ENCODE measurements at places on chromosomes 5 and 9.

- no peak for DNase-seq
Measured at GRCh38 chr9:89466451-89467277, 31.2 kb downstream of the SEMA4D start.

- no peak for DNase-seq
Measured at GRCh38 chr9:9846557-9846956, 766.2 kb downstream of the PTPRD start.

DNA sequence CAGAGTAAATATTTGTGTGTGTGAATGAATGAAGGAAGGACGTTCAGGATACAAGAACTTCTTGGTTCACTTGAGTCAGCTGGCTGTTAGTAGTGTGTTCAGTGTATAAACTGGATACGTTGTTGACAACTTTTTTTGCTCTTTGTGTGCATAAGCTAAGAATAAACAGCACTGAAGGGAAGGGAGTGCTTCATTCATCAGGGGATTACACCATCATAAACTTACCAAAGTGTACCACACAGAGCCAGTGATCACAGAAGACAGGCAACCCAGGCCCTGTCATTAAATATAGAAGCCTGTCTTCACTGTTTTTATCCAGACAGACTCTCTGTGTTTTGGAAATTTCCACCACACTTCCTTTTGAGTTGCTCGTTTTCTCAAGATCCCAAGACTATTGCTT lies 55.5 kb upstream of the MEF2C start:
- no peak for DNase-seq

- DNase-seq = no peak
Measured at GRCh38 chr5:112787896-112788295, 50.2 kb downstream of the APC start.

GRCh38 chr5:144774197-144774596 lies 603.5 kb downstream of the KCTD16 start:
- no peak for DNase-seq

DNA sequence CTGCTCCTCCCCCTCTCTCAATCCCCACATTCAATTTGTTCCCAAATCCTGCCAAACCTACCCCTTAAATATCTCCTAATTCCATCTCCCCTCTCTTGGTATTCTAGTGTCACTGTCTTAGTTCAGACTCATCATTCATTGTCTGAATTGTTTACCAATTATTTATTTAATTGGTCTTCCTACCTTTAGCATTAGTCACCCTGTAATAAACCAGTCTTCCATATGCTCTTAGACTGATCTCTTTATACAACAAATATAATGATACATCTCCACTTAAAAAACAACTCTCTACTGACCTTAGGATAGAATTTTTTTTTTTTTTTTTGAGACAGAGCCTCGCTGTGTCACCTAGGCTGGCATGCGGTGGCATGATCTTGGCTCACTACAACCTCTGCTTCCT lies 51.4 kb downstream of the RFK start:
- DNase-seq = no peak

DNA sequence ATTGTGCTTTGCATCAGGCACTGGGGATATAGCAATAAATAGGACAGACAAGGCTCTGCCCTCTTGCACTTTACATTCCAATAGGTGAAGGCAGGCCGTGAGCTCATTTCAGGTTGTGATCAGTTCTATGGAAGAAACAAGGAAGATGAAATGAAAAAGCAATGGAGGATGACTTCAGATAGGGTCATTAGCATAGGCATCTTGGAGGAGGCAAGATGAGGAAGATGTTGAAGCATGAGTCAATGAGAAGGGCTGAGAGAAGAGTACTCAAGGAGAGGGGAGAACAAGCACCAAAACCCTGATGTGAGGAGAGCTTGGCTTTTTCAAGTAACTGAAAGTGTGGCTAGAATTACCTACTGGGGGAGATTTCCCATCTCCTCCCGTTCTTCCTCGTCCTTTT lies 5.0 kb upstream of the SPARC start:
- no peak for DNase-seq

DNA sequence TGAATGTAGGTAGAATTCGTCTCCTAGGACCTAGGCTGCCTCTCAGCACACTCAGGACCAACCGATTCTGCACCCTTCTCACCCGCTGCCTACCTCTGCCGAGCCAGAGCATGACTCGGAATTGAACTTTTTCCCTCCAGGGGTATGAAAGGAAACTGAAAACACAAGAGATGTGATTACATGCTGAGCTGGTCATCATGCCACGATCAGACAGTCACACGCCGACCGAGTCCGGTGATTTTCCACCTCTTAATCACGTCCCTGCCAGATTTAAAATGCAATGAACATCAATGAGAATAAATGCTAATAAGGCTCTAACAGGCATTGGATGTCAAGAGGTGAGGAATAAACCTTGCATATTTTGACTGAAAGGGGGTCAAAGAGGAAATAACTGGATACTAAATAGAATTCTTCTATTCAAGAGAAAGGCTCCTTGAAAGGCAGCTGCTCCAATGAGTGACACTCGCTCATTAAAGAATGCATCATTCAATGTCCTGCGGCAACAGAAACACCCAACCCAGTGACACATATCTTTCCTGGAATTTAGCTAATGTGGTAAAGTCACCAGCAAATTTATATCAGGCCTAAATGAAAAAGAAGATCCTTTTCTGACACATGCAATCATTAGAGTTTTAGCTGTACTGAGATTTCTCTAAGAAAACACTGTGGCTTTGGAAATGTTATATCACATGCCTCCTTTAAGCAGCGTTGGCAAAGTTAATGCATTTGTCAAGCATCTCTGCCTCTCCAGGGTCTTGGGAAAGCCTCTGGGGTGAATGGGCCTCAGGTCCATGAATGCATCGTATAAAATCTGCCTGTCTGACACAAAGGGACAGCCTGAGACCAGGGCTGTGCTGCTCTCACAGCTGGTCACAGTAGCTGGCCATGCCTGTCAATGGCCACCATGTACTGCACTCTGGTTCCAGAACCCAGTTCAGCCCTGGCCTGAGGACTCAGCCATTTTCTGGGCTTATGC lies 128.7 kb downstream of the SPOCK1 start:
- no peak for DNase-seq

- DNase-seq = no peak
Measured at GRCh38 chr5:106843812-106844416, 826.8 kb downstream of the EFNA5 start.

GRCh38 chr5:66945389-66946349 lies 250.9 kb downstream of the CD180 start:
- DNase-seq = no peak

GRCh38 chr5:7873216-7873615 lies 4.3 kb downstream of the MTRR start:
- DNase-seq = peak; percentile 84

DNA sequence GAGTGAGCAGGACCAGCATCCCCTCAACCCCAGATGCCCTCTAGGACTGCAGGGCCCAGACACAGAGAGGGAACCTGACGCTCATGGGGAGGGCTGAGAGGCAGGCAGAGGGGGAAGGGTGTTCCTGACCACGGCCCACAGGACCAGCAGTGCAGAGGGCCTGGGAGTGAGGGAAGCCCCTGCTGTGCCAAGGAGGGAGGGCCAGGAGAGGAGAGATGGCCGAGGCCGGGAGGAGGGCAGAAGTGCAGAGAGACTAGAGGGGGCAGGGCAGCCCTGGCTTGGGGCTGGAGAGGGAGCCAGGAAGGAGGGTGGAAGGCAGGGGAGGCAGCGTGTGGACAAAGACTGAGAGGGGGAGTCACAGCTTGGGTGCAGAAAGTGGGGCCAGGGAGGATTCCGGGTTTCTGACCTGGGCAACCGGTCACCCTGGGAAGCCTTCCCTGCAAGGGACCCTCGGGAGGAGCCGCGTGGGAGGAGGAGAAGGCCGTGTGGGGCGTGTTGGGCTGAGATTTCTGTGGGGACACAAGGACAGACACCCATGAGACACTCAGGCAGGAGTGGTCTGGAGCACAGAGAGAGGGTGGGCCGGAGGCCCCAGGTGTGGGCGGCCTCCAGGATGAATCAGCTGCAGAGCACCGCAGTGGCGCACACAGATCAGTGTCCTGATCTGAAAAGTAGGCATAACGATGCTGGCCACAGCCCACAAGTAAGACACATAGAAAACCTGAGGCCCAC lies 117.5 kb downstream of the ADAMTS2 start:
- no peak for DNase-seq

DNA sequence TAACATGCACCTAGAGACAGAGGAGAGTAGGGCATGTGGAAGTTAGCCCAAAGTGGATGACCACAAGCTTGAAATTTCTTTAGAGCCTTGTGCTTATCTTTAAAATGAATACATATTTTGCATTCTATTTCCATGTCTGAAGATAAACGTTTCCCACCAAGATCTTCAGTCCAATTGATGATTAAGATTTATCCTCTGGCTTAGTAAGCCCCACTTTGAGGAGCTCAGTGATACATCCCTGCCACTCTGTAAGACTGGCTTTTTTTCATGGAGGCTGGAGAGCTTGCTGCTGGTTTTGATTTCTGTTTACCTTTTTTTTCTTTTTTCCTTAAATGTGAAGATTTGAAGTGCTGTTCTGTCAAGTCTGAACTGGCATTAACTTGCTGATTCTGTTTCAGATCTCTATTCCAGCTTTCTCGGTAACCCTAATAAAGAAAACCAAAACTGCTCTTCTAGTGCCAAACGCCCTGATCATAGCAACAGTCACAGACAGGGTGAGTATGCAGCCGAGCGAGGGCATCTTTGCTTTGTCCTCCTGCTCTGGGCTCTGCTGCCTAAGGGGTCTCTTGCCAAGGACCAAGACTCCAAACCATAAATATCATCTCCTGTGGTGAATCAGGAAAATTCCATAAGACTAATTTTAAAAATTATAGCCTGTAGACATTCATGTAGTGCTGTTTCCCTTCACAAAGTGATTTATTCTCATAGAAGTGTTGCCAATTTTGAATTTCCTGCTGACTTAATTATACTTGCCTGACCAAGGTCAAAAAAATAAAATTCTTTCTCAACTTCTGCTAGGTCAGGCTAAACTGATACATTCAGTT lies 54.3 kb downstream of the GRAMD2B start:
- no peak for DNase-seq

GRCh38 chr9:3740690-3741419 lies 215.1 kb upstream of the RFX3 start:
- DNase-seq = no peak

GRCh38 chr9:123679330-123679987 lies 250.5 kb downstream of the DENND1A start:
- no peak for DNase-seq

DNA sequence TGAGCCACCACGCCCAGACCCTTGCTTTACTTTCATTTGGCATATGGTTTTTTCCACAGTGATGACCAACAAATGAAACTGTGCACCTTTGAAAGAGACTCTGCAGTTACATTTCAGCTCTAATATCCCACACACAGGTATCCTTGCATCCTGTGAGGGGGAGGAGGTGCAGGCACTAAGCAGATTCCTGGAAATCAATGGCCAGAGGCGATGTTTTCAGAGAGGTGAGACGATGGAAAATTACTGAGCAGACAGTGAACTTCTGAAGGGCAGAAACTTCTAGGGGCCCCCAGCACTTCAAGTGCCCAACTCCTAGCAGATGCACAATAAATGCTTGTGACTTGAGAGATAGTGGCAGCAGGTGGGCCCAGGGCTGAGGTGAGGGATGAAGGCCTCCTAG lies 29.8 kb upstream of the GNE start:
- no peak for DNase-seq

GRCh38 chr5:124263680-124264491 lies 482.6 kb downstream of the ZNF608 start:
- no peak for DNase-seq

GRCh38 chr5:148209151-148209770 lies 6.4 kb downstream of the SPINK6 start:
- DNase-seq = no peak

DNA sequence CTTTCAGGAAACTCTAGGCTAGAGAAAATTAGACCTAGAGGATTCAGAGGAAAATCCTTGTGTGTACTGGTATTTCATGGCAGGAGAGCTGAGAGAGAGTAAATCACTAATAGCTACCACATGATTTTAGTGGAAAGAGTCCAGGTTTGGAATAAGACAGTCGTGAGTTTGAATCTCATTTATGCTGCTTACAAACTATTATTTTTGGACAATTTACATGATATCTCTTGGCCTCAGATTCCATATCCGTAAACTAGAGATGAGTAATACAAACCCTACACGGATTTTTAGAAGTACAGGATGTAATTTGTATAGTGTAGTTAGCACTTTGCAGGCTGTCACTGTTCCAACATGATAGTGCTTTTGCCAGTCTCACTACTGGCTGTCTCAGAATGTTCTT lies 2.7 kb downstream of the IL31RA start:
- no peak for DNase-seq

DNA sequence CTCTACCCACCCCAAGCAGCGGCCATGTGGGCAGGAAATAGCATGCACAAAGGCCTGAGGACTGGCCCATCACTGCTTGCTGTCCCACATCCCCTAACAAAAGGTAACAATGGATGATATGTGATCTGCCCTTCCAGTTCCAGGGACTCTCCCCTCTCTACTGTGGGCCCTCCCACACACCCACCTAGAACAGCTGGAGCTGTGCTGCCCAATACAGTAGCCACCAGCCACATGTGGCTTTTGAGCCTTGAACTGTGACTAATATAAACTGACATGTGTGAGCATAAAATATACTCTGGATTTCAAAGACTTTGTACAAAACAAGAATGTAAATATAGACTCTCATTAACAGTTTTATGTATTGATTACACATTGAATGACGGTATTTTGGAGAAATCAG lies 78.1 kb downstream of the C5orf15 start:
- DNase-seq = no peak

DNA sequence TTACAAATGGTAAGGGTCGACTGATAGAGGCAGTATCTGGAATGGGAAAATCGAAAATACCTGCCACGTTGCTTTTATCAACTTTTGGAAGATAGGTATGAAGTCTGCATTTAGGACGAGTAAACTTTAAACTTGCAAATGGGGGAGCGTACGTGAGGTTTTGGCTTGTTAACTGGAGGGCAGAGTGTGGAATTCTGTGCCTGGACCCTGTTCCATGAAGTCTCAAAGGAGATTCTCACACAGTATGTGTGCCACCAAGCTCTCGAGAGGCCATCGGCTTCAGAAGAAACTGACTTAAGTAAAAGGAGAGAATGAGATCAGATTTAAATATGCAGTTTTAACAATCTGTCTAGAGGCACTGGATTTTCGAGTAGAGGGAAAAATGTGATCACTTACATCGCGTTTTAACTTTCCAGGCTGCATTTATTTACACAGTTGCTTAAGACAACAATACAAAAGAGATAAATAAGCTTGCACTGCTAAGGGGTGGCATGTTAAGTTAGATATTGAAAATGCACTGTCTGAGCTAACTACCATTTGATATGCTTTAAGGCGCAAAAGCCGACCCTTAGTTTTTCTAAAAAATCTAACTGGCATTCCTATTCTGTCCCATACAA lies 401.6 kb downstream of the EBF1 start:
- no peak for DNase-seq
